ENCODE measurements at places on chromosomes 3 and 15.

GRCh38 chr3:149812606-149813366 is at the start of gene RNF13:
Gene RNF13 (plus strand): TSS chr3:149813215. CDS start chr3:149846027, 32,812 bp downstream.
- peak; percentile 91 for DNase-seq

GRCh38 chr3:189188466-189188865 is 16.7 kb downstream of the TPRG1 start:
- DNase-seq, result no peak

DNA sequence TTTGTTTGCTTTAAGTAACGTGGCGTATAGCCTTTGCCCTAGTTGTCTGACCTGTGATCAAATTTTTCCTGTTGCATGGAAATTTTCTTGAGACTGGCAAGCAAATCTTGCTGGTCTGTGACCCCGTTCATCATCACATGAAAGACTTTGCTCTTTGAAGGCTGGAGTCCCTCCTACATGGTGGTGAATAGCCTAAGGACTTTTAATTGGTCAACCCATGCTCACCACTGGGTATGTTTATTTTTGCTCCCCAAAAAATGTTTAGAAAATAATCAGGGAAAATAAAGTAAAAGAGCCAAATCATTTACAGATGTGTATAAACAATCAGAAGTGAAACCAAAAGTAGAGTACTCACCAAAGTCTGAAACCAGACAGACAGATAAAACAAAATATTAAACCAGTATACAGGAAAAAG is 1075.3 kb upstream of the ALCAM start:
- no peak for DNase-seq

DNA sequence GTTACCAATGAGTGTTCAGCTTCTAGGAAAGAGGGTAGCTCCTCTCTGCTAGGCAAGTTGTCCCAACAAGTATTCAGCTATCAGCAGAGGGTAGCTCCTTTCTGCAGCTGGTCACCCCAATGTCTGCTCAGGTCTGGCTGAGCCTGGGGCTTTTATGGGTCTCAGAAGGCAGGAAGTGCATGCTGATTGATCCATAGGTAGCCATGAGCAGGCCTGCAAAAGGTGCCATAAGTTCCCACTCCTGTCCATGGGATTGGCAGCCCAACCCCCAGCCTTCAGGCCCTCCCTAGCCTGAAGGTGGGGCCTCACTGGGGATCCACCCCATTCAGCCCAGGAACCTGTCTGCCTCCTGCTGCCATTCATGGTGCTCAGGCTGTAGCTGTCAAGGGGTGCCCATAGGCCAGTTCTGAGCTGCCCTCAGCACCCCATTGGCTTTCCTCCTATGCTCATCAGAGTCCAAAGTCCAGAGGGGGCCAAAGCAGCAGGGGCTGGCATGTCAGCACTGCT is 34.6 kb upstream of the DNAJC13 start:
- no peak for DNase-seq

- no peak for DNase-seq
These were observed 219.5 kb upstream of the GAP43 start for GRCh38 chr3:115403786-115404185.

Data from NK-92 treated with Interleukin-12 subunit alpha and Interleukin-12 subunit beta, amount 100 ng/mL, for 24 hours (cell line).